SW 1271 (cell line): ENCODE measurements at places on chromosomes 7 and 10.

- DNase-seq: no peak
Observed at GRCh38 chr7:2074691-2075090, 158.1 kb downstream of the MAD1L1 start.

GRCh38 chr10:19979628-19980027 lies 163.4 kb downstream of the PLXDC2 start:
- no peak for DNase-seq

- no peak for DNase-seq
Observed at GRCh38 chr10:70976063-70976695, 87.8 kb upstream of the PCBD1 start.

DNA sequence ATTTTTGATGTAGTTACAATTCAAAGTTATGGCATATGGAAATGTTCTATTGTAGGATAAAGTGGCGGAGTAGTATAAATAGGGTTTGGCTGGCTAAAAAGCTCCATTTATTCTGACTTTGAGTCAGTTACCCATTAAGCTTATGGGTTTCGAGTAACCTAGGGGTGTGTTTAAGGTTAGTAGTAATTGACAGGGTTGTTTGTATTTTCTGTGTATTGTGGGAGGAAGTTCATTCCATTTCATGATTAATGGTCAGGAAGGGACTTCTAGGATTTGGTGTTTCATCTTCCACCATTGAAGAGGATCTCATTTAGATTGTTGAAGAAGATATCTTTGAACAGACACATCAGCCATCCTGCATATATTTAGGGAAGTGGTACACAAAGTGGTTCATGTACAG lies 75.0 kb downstream of the BICC1 start:
- no peak for DNase-seq

GRCh38 chr7:36280840-36281812 lies 108.5 kb upstream of the ANLN start:
- DNase-seq: no peak

- no peak for DNase-seq
Observed at GRCh38 chr10:113503930-113504329, 48.9 kb upstream of the HABP2 start.

GRCh38 chr7:42880392-42880791 lies 31.5 kb downstream of the C7orf25 start:
- no peak for DNase-seq

DNA sequence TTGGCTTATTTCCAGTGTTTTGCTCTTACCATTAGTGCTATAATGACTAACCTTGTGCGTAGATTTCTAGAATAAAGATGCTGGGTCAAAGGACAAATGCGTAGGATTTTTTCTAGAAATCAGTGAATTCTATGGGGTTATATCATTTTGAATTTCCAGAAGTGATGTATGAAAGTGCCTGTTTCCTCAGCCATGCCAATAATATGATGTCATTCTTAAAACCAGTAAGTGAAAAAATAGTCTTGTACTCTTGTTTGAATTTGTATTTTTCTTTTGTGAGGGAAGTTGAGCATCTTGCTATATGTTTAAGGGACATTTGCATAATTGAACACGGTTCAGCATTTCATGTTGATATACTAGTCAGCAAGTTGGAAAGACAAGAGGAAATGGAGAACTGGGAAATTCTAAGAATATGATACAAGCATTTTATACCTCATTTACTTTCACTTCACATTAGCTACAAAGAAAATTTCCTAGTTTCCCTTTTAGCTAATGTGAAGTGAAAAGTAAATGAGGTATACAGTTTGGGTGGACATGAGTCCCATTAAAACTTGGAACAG lies 3.8 kb upstream of the DNAH11 start:
- no peak for DNase-seq

DNA sequence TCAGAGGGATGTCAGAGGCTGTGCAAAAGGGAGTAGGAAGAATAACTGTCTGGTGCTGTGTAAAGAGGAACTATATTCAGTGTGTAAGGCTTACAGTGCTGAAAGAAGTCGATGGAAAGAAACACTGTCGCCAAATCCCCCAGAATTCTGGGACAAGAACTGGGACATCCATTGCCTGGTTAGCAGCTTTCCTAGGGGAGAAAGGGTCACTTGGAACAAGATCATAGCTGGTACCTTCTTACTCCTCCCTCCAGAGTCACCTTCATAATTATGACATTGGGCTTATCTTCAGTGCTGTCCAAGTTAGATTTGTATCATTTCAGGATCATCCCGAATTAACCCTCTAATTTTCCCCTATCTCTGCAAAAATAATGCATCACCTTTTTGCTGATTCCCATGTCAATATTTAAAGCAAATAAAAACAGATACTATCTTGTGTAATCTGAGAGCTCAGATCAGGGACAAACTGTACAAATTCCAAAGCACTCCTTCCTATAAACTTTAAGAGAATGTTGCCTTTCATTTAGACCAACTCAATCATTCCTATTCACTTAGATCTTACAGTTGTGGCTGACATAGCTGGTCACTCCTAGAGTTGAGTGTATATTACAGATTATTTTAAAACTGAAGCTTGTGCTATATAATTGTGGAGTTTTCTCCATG lies 96.5 kb downstream of the DNAH11 start:
- no peak for DNase-seq

DNA sequence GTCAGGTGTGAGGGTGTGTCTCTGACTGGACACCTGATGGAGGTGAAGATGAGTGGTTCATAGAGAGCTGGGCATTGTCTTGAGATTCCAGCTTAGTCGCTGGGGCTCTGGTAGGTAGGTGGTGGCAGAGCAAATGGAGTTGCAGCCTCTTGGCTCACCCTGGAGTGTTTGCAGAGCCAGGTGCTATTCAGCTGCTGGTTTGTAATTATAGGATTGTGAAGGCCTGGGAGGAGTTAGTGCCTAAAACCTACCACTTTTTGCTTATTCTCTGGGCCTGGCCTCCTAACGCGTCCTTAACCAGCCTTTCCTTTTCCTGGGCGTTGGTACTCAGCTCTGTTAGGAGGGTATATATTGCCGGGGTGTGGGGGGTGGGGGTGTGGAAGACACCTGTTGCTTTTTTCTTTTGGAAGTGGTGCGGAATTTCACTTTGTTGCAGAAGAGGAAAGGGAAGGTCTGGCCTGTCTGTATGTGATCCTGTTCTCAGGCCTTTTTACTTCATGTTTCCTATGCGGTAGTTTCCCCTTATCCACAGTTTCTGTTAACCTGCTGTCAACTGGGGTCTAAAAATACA lies 3.2 kb downstream of the PPRC1 start:
- DNase-seq: no peak
